ENCODE measurements at places on chromosomes 16 and 17. TPM values are rescaled to one million over a fixed set of nuclear protein-coding genes. Genes with fewer than 3 reads are reported as not detected.

The GJD3 gene
- total RNA-seq, result 0.38 TPM

The CMTM3 gene
- total RNA-seq, result 63.1 TPM

The IL17C gene
- total RNA-seq, result 0.33 TPM

The GINS2 gene
- total RNA-seq, result 4.9 TPM

The SDR42E1 gene
- total RNA-seq, result 2.6 TPM

The TBC1D26 gene
- total RNA-seq, result not detected

The TM4SF5 gene
- not detected for total RNA-seq

The PRM2 gene
- not detected for total RNA-seq

The RNF222 gene
- total RNA-seq, result not detected
